ENCODE measurements at places on chromosomes 16 and 17.

- no peaks in the 10 kb centered on the region for H3K27me3 ChIP-seq
- peaks cover 6% of the 10 kb centered on the region for H3K36me3 ChIP-seq
- H3K27ac ChIP-seq: peak overlapping the region; percentile 15
- DNase-seq: no peak
These were observed 51.4 kb downstream of the USP10 start for GRCh38 chr16:84751241-84751640.

DNA sequence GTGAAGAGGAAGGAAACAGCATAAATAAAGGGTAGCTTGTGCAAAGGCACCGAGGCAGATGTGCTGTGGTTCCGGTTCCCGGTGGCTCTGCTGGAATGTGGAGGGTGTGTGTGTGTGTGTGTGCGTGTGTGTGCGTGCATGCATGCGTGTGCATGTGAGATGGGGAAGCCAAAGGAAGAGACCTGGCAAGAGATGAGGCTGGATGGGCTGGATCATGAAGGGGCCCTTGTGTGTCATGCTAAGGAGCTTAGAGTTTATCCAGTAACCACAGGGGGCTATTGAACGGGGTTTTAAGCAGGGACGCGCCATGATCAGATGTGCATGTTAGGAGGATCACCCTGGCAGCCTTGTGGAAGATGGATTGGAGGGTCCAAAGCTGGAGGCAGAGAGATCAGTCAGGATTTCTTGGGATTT, 8.3 kb downstream of the WSCD1 start:
- no peaks in the 10 kb centered on the region for H3K36me3 ChIP-seq
- no peaks in the 10 kb centered on the region for H3K4me1 ChIP-seq
- no peak overlapping the region for H3K27ac ChIP-seq
- no peaks in the 10 kb centered on the region for H3K27me3 ChIP-seq
- H3K4me3 ChIP-seq: no peak overlapping the region

- H3K36me3 ChIP-seq: no peaks in the 10 kb centered on the region
- H3K4me3 ChIP-seq: no peak overlapping the region
- DNase-seq: no peak
- no peak overlapping the region for H3K27ac ChIP-seq
- peaks cover 45% of the 10 kb centered on the region for H3K4me1 ChIP-seq
- no peaks in the 10 kb centered on the region for H3K27me3 ChIP-seq
These were observed 11.5 kb upstream of the ZNF747 start for GRCh38 chr16:30546115-30546514.

GRCh38 chr17:76923491-76923890, 55.3 kb downstream of the MGAT5B start:
- H3K27ac ChIP-seq: no peak overlapping the region
- no peaks in the 10 kb centered on the region for H3K4me1 ChIP-seq
- peaks cover 61% of the 10 kb centered on the region for H3K27me3 ChIP-seq
- no peak for DNase-seq
- no peaks in the 10 kb centered on the region for H3K36me3 ChIP-seq

DNA sequence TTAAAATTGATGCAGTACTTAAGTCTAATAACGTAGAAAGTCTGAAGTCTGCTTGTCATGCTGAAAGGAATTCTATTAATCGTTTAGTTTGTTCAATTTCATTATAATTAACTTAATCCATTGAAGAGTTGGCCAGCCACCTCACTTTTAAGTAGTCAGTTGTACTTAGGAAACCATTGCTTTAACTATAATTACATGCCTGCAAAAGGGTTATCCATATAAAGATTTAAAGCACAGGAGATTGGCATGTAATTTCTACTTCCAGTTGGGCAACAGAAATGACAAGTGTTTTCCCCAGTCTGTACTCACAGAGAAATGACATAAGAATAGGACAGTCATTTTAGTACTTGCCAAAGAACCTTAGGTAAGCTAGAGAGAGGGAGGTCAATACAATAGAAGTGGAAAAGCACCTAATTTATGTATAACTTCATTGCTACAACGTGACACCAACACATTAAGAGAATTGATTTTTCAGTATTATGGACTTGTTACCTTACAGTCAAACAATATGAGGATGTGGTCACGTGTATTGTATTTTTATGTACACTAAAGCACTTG, 3.7 kb upstream of the USP32 start:
- peaks cover 9% of the 10 kb centered on the region for H3K4me1 ChIP-seq
- H3K36me3 ChIP-seq: no peaks in the 10 kb centered on the region
- no peak overlapping the region for H3K4me3 ChIP-seq
- no peak for DNase-seq

GRCh38 chr16:11748404-11749254, 6.0 kb upstream of the TXNDC11 start:
- H3K36me3 ChIP-seq: peaks cover 59% of the 10 kb centered on the region
- DNase-seq: peak; percentile 68
- no peak overlapping the region for H3K4me3 ChIP-seq
- H3K4me1 ChIP-seq: peaks cover 18% of the 10 kb centered on the region
- peak overlapping the region; percentile 59 for H3K27ac ChIP-seq

GRCh38 chr17:76527430-76528111, 9.9 kb downstream of the CYGB start:
- peak; percentile 60 for DNase-seq
- no peaks in the 10 kb centered on the region for H3K27me3 ChIP-seq
- H3K4me3 ChIP-seq: no peak overlapping the region

GRCh38 chr17:313231-313630, 39.4 kb downstream of the RPH3AL start:
- no peaks in the 10 kb centered on the region for H3K4me1 ChIP-seq
- no peaks in the 10 kb centered on the region for H3K27me3 ChIP-seq
- H3K27ac ChIP-seq: no peak overlapping the region
- no peak for DNase-seq
- no peaks in the 10 kb centered on the region for H3K36me3 ChIP-seq

DNA sequence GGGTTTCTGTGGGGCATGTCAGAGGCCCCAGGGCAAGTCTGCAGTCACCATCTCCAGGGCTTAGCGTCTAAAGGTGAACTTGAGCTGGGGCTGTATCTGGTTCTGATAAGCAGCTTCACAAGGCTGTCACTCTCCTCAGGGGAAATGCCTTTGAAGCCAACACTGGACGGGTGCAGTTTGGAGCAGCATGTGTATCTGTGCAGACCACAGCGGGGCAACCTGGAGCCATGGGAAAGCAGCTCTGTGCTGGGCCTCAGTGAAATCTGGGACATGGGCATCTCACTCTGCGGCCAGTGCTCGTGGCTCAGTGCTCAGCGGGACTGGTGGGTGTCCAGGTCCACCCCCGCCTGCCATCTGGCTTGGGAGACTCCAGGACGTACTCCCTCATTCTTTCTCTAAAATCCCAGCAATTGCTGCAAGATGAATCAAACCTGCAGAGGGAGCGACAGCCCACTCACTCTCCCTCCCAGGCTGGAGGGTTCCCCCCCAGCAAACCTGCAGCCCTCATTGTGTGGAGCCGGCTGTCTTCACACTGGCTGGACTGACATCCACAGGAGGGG, 63.5 kb downstream of the PRMT7 start:
- H3K27me3 ChIP-seq: no peaks in the 10 kb centered on the region
- peak; percentile 68 for DNase-seq
- no peak overlapping the region for H3K4me3 ChIP-seq
- no peaks in the 10 kb centered on the region for H3K36me3 ChIP-seq

- H3K4me3 ChIP-seq: no peak overlapping the region
- DNase-seq: no peak
- no peaks in the 10 kb centered on the region for H3K27me3 ChIP-seq
These were observed 6.6 kb upstream of the TMEM204 start for GRCh38 chr16:1526608-1527555.

DNA sequence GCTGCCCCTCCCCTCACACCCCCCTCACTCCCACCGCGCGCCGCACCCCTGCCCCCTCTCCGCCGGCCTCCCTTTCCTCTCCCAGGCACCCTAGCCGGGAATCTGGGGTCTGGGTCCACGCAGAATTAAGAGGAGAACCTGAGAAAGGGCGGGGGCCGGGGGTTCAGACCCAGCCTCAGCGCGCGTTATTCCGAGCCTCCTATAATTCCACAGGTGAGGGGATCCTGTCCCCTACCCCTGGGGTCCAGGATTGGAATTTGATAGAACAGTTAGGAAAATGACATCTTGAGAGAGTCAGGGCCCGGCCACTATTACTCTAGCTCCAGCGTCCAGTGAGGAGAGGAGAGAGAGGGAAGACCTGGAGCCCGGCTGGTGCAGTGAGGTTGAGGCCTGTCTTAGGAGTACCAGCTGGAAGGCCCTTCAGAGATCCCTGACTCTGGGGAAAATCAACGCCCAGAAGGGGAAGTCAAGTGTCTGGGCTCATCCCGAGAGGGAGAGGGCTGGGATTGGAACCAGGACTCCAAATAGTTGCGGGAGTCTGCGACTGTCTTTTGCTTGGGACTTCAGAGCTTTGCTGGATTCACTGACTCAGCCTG, 17.3 kb downstream of the GRB7 start:
- H3K36me3 ChIP-seq: no peaks in the 10 kb centered on the region
- no peaks in the 10 kb centered on the region for H3K27me3 ChIP-seq
- H3K27ac ChIP-seq: peak overlapping the region; percentile 96
- peaks cover 26% of the 10 kb centered on the region for H3K4me1 ChIP-seq

- H3K4me1 ChIP-seq: no peaks in the 10 kb centered on the region
- H3K36me3 ChIP-seq: peaks cover 75% of the 10 kb centered on the region
- H3K27ac ChIP-seq: no peak overlapping the region
- no peaks in the 10 kb centered on the region for H3K27me3 ChIP-seq
These were observed 19.4 kb downstream of the NARF start for GRCh38 chr17:82477934-82478333.

DNA sequence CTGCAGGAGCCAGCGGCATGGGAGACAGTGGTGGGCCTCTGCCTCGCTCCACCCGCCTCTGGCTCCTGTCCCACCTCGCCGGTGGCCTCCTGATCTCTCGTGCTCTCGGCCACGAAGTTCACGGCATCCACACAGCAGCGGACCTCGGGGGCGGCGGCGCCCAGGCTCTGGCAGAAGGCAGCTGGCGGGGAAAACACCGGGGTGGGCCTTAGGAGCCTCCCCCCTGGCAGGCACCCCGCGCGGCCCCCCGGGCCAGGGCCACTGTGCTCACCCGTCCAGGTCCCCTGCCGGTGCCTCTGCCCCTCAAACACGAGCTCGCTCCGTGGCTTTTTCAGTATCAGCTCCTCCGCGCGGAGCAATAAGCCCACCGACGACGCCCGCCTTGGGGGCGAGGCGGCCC, 409 bp upstream of the C17orf107 start:
- peaks cover 54% of the 10 kb centered on the region for H3K4me1 ChIP-seq
- no peak for DNase-seq
- peak overlapping the region; percentile 61 for H3K27ac ChIP-seq
- H3K27me3 ChIP-seq: no peaks in the 10 kb centered on the region
- H3K36me3 ChIP-seq: peaks cover 36% of the 10 kb centered on the region
- H3K4me3 ChIP-seq: peak overlapping the region; percentile 51

DNA sequence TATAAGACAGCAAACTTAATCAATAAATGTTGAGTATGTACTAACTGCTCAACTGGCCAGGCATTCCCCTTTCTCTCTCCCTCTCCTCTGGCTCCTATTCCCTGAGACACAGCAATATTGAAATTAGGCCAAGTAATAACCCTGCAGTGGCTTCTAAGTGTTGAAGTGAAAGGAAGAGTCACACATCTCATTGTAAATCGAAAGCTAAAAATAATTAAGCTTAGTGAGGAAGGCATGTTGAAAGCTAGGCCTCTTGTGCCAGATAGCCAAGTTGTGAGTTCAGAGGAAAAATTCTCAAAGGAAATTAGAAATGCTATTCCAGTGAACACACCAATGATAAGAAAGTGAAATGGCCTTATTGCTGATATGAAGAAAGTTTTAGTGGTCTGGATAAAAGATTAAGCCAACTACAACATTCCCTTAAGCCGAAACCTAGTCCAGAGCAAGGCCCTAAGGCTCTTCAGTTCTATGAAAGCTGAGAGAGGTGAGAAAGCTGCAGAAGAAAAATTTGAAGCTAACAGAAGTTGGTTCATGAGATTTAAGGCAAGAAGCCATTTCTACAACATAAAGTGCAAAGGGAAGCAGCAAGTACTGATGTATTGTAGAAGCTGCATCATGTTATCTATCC, 35.4 kb upstream of the ABCC11 start:
- no peaks in the 10 kb centered on the region for H3K27me3 ChIP-seq
- peaks cover 39% of the 10 kb centered on the region for H3K36me3 ChIP-seq
- no peak for DNase-seq
- no peak overlapping the region for H3K4me3 ChIP-seq
- peaks cover 46% of the 10 kb centered on the region for H3K4me1 ChIP-seq
- no peak overlapping the region for H3K27ac ChIP-seq

GRCh38 chr17:61239953-61240352, 159.7 kb upstream of the TBX2 start:
- DNase-seq: no peak
- H3K27ac ChIP-seq: no peak overlapping the region
- H3K27me3 ChIP-seq: no peaks in the 10 kb centered on the region
- H3K4me1 ChIP-seq: peaks cover 34% of the 10 kb centered on the region
- H3K4me3 ChIP-seq: no peak overlapping the region
- H3K36me3 ChIP-seq: no peaks in the 10 kb centered on the region

DNA sequence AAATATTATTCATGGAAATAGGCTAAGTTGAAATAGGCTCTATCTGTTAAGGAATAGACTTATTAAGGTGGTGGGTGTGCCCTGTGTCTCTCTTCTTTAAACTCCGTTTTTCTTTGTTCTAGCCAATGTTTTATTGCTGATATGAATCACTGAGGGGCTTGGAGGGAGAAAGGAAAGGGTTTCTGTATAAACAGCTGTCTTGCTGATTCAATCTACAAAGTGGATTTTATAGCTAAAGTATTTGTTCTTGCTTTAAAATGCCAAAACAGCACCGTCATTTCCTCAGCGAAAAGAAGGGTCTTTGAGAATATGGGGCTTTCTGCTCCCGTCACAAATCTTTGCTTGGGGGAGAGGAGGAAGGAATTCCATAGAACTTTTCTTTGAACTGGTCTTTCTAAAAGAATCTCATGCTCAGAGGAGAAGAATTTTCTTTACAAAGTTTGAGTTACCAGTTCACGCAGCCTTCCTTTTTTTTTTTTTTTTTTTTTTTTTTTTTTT, 39.3 kb downstream of the MSI2 start:
- no peak overlapping the region for H3K27ac ChIP-seq
- peaks cover 32% of the 10 kb centered on the region for H3K36me3 ChIP-seq
- no peaks in the 10 kb centered on the region for H3K4me1 ChIP-seq
- no peaks in the 10 kb centered on the region for H3K27me3 ChIP-seq
- no peak overlapping the region for H3K4me3 ChIP-seq

DNA sequence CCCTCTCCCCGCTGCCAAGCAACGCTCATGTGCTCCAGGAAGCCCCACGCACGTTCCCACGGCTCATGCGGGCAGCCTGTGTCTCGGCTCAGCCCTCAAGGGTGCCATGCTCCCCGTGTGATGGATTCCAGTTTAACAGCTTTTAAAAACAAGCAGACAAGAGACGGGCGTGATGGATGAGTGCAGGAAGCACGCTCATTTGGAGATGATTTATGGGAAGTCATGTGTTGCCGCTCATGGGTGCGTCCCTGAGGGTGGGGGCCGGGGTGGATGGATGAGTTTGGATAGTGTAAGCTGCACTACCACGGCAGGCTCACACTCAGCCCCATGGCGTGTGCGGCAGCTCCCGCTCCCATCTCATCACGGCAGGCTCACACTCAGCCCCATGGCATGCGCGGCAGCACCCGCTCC, 132.8 kb downstream of the RBFOX3 start:
- H3K4me3 ChIP-seq: no peak overlapping the region
- H3K27ac ChIP-seq: no peak overlapping the region
- DNase-seq: no peak
- H3K36me3 ChIP-seq: no peaks in the 10 kb centered on the region

GRCh38 chr17:77479372-77480198, 338.8 kb downstream of the SEC14L1 start:
- no peak overlapping the region for H3K4me3 ChIP-seq
- no peak for DNase-seq
- no peaks in the 10 kb centered on the region for H3K27me3 ChIP-seq
- H3K4me1 ChIP-seq: peaks cover 83% of the 10 kb centered on the region

Data from stomach (tissue), 19 donors.